ENCODE measurements at places on chromosomes 3 and 15.

DNA sequence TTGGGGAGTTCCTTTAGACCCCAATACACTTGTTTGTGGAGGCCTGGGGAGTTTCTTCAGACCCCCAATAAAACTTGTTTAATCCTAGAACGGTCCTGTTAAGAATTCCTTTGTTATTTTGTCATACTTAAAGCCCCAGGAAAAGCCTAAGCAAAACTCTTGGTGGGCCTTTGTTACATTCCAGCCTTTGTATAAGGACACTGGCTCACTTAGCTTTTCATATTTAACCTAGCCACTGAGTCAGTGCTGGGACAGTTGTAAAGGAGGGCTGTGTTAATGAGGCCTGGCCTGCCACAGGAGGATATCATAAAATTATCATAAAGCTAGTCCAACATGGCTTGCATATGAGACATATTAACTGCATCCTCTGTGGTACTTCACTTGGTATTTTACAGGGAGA, 760.1 kb downstream of the ZNF385D start:
- DNase-seq: no peak

DNA sequence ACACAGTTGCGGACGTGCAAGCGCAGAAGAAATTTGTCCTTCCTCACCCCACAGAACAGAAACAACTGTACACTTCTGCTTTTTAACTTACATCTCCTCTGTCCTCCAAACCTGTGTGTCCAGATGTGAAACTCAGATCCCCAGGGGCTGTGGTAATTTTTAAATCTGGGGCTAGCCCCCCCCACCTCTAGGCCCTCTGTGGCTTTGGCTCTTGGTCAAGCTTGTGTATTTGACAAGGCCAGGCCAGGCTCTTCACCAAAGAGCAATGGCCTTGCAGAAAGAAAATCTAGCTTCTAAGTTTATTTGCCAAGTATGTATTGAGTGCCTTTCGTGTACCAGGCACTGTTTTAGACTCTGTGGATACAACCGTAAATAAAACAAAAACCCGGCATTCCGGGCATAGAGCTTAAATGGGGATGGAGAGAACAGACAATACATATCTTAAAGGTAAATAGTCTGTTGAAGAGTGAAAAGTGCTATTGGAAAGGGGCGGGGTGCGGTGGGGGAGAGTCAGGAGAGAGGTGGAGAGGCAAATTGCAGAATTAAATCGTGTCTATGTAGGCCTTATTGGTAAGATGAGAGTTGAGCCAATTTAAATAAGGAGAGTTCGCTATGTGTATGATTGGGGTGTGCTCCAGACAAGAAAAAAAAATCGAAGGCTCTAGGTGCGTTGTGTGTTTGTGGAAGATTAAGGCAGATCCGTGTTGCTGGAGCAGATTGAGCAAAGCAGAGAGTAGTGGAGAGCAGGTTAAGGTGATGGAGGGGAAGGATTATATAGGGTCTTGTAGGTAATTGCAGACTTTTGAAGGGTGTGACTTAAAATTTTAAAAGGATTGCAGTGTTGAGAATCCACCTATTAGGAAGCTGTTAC, 781 bp upstream of the DPH6 start:
- no peak for DNase-seq

DNA sequence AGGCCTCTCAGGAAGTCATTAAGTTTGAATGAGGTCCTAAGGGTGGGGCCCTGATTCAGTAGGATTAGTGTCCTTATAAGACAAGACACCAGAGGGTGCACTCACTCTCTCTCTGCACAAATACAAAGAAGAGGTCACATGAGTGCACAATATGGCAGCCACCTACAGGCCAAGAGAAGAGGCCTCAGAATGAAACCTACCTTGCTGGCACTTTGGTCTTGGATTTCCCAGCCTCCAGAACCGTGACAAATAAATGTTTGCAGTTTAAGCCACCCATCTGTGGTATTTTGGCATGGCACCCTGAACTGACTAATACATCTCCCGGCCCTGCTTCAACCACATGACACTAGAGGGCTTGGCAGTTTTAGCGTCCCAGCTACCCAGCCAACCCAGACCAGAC, 73.9 kb upstream of the CHRNB4 start:
- no peak for DNase-seq

- DNase-seq: peak; percentile 19
Measured at GRCh38 chr3:197564097-197564843, 8.5 kb upstream of the BDH1 start.

- DNase-seq: peak; percentile 34
Measured at GRCh38 chr3:13040361-13041074, 32.7 kb downstream of the IQSEC1 start.

GRCh38 chr15:90400759-90401314, 12.8 kb downstream of the IQGAP1 start:
- peak; percentile 77 for DNase-seq

DNA sequence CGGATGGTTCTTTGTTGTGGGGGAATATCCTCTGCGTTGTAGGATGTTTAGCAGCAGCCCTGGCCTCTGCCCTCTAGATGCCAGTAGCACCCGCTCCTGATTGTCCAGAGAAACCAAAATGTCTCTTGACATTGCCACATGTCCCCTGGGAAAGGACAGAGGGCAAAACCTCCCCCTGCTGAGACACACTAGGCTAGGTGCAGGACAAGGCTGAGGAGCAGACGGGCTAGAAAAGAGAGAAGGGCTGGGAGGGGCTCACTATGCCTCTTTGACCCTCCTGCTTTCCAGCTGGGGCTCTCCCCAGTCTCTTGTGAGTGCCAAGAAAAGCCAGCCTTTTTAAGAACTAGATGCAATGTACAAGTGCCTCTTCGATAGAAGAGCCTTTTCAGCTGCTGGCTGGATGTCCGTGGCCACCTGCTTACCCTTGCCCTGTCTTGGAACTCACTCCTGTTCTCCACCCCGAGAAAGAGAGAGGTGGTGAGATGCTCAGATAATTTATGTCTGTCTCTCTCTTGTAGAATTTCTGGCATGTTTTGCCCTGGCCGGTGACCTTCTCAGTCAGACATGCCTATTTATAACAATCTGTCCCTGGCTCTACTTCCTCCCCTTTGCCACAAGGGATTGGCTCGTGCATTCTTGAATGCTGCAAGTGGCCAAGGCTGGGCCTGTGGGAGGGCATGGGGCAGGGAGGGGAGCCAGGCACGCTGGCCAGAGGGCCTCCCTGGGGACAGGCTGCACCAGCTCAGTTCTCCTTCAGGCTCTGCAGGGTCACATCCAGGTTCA, 142.6 kb downstream of the RPLP1 start:
- DNase-seq: peak; percentile 50

DNA sequence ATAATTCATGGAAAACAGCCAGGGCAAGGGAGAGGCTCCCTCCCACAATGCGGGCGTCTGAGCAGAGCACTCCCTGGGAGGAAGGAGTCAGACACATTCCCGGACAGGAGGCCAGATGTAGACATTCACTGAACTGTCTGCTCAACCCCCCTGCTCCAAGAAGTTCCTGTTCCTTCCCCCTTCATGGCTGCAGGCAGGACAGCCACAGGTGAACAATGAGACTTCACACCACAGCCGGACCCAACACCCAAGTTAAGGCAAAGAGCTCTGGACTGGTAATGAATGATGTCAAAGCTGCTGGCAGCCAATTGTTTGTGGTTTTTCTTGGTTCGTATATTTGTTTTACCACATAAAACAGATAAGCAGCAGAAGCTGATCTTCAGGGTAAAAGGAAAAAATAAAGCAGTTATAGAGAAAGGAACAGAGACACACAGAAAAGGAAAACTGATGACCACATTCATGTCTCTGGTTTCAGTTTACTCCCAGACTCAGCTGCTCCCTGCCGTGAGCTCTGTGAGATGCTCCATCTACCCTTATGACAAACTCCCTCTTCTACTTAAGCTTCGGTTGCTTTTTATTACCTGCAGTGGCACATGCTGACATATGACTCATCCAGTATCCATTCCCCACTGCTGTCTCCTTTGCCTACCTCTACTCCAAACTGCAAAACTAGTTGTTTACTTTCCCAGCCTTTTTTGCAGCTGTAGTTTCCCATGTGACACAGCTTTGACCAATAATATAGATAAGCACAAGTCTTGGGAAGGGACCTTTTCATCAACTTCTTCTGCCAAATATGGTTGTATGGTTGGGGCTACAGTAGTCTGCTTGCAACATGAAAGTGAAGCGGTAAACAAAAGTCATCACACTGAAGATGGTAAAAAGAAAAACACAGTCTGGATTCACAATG, 33.1 kb downstream of the DZIP1L start:
- no peak for DNase-seq

DNA sequence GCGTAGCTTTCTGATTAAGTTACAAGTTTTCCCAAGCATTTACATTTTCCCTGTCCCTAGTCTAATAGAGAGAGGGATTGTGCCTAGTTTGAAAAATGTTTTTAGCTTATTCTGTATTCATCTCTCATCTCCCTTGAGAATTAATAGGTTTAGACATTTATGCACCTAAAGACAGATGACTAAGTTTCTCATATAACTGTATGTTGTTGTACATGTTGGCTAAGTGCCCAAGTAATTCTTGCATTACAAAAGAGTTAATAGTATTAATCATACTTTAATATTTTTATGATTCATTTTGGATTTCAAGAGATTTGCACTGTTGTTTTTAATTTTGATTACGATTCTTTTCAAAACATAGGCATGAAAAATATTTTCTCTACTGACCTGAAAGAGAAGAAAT, 109.0 kb upstream of the TBL1XR1 start:
- DNase-seq: no peak

DNA sequence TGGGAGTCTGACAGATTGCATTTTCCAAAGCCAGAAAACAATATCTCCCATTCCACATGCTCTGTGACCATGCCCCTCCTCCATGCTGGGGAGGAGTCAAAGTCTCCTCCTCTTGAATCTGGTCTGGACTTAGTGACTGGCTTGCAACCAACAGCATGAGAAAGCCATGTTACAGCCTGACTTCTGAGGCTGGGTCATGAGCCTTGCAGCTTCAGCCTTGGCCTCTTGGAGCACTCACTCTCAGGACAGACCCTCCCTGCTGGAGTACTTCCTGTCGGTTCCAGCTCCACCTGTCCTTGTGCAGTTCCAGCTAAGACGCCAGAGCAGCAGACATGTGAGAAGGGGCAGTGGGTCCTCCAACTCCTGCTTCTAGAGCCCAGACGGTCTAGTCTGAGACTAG, 49.7 kb upstream of the RBSN start:
- DNase-seq: no peak

DNA sequence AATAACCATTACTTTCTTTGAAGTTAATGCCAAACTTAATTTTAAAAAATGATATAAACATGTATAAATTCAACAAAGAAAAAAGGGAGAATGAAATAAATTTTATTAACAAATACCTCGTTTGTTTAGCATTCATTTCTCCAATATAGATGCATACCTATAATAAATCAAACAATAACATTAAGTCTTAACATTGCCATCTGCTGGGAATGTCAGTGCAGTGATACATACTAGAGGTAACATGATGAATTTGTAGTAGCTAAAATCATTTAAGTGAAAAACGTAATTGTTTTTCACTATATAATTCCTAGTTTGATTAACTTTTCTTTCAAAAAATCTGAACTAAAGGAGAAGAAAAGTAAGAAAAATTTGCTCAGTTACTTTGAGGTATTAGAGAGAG, 340.2 kb upstream of the CBLB start:
- no peak for DNase-seq

DNA sequence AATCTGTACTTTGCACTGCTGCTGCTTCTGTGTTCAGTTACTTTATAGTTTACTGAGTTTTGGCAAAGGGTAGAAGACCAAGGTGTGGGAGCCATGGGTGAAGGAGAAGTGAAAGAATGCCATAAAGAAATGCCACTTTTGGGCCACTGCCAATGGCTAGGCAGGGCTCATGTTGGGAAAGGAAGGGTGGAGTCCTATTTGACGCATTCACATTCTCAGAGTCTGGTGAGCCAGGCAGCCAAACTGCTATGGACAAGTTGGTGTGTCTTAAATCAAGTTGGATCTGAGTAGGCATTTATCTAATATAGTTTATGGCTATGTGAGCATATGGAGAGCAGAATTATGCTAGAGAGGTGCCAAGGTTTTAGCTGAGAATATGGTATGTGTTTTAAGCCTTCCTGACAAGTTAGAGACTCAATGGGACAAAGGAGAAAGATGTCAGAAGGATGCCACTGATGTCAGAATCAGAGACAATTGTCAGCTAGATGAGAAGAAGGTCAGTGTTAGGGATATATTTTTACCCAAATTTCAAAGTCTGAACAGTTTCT, 296.1 kb downstream of the AGBL1 start:
- no peak for DNase-seq

- peak; percentile 14 for DNase-seq
Measured at GRCh38 chr3:129046037-129046731, 14.4 kb upstream of the GP9 start.

GRCh38 chr15:48102167-48102566, 18.6 kb upstream of the SLC24A5 start:
- no peak for DNase-seq

All from eye (tissue), 1 donor.